ENCODE measurements at places on chromosomes 2 and 18. TPM values are rescaled to one million over a fixed set of nuclear protein-coding genes. Genes with fewer than 3 reads are reported as not detected.
A peak's percentile ranks its signal among the peaks of the same experiment; 100 is the strongest.

GRCh38 chr2:124018890-124019289 lies 6.2 kb upstream of the CNTNAP5 start:
- no peaks in the 10 kb centered on the region for H3K27me3 ChIP-seq
- H3K4me1 ChIP-seq = no peaks in the 10 kb centered on the region
- no peak overlapping the region for H3K4me3 ChIP-seq
- no peaks in the 10 kb centered on the region for H3K36me3 ChIP-seq
- no peak for DNase-seq
- no peak overlapping the region for H3K27ac ChIP-seq

DCC gene
- polyA plus RNA-seq = 42.1 TPM

CD226 gene
- polyA plus RNA-seq = 2.9 TPM

PCBP1 gene
- polyA plus RNA-seq = 270 TPM

- H3K27ac ChIP-seq = peak within 1 kb of the TSS; percentile 93
- H3K4me3 ChIP-seq = peak within 1 kb of the TSS; percentile 89
- H3K27me3 ChIP-seq = no peaks in the 10 kb centered on the region
- DNase-seq = peak; percentile 80
- no peaks in the 10 kb centered on the region for H3K36me3 ChIP-seq
Measured at GRCh38 chr2:202871300-202872141, at the start of gene ICA1L. ICA1L (minus strand) TSS chr2:202871766; CDS start chr2:202829009, 42,757 bp downstream.

BABAM2 gene
- 70.6 TPM for polyA plus RNA-seq

DNA sequence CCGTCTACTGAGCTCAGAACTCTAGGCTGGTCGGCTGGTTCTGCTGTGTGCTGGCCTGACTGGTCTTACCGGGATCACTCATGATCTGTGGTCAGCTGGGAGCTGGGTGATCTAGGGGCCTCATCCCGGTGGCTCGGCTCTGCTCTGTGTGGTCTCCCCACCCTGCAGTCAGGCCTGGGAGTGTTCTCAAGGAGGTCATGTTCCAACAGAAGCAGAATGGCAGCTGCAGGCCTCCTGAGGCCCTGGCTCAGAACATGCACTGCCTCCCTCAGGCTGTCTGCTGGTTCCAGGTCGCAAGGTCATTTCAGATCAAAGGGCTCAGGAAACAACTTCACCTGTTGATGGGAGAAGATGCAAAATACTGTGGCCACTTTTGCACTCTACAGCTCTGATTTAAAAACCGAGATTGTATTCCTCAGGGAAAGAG lies 81.1 kb upstream of the RFX8 start:
- H3K27ac ChIP-seq = no peak overlapping the region
- H3K4me3 ChIP-seq = no peak overlapping the region
- no peaks in the 10 kb centered on the region for H3K4me1 ChIP-seq
- DNase-seq = no peak
- no peaks in the 10 kb centered on the region for H3K36me3 ChIP-seq

KIAA2012 gene
- polyA plus RNA-seq = 1.6 TPM

DNA sequence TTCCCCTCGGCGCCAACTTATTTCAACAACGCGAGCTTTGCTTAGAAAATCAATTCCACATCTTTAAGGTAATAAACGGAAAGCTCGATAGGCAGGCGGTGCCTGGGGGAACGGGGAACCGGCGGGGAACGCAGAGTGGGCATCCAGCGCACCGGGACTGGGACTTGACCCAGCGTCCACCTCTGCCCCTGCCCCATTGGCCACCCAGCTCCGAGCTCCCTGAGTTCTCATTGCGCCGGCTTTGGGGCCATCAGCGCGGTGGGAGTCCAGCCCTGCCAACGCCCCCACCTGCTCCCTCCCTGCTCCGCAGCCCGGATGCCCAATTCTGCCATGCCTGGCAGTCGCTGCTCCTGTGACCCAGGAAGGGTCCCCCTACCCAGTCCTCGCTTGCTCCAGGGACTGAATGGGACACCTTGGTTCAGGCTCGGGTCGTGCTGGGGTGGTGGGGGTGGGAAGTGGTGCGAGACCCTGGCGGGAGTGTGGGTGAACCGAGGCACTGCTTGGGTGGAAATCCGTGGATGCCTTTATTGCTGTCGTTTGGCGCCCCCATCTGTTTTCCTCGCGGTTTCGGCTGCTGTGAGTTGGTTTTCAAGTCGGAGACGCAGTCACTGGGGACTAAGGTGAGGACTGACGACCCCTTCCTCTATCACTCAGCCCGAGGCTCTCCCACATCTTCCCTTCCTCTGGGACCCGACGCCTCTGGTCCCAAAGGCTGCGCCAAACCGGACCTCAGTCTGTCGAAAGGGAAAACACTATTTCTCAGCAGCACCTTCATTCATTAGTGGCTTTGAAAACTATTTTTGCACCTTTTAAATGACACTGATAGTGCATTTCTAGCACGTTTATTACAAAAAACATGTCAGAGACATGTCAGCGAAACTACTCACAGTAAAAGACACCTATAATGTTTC lies 2.4 kb upstream of the EVX2 start:
- DNase-seq = peak; percentile 78
- peaks cover 11% of the 10 kb centered on the region for H3K4me1 ChIP-seq
- no peaks in the 10 kb centered on the region for H3K27me3 ChIP-seq
- H3K27ac ChIP-seq = no peak overlapping the region
- no peaks in the 10 kb centered on the region for H3K36me3 ChIP-seq

DNA sequence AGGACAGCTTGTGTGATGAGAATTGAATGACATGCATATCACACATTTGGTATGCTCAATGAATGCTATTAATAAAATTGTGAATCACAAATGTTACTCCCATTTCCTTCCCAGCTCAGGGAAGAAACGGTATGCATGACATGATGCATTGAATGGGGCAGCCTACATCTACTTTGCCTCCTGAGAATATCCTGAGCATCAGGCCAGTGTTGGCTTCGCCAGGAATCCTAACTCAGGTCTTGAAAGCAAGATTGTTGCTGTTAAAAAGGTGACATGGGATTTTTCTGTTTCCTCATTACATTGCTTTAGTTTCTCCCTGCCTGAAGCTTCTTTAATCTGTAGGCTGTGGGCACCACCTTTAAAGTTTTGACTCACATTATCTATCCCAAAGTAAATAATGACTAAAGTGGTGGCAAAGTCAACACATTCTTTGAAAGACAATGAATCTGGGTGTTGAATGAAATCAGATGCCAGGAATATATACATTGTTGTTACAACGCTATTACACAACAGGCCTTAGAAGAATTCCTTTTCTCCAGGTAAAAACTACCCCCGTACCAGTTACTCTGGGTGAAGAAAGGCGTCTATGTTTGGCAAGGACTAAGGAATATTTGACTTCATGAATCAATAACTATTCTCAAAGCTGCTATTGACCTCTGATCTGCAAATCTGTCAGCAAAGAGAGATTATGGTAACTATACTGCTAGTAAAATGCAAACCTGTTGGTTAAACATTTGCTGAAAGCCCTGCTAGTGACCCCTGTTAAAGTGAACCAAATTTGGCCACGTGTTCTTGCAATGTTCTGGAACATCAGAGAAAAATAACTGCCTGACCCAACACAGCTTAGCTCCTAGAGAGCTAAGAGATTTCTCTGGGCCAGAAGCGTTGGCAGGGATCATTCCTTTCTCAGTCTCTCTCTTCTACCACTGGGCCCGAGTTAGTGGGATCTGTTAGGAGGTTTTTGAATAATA lies 30.5 kb upstream of the NEDD4L start:
- no peaks in the 10 kb centered on the region for H3K36me3 ChIP-seq
- no peaks in the 10 kb centered on the region for H3K27me3 ChIP-seq
- H3K27ac ChIP-seq = no peak overlapping the region
- H3K4me3 ChIP-seq = no peak overlapping the region
- no peaks in the 10 kb centered on the region for H3K4me1 ChIP-seq

LOXL3 gene
- polyA plus RNA-seq = 10.5 TPM

DNA sequence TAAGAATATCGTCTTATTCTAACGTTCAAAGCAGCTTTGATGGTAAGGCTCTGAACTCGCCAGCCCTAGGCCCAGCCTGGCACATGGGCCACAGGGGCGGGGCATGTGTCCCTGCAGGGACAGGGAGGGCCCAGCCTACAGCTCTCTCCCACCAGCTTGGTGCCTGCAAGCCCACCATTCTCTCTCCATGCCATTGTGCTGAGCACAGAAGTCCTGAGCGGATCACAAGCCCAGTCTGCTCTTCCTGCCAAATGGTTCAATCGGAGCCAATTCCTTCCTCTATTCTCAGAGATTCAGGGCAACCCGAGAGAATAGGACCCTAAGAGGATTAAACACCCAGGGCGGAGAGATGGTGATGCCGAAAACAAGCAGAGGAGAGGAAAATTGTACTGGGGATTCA lies 50.3 kb upstream of the APCDD1 start:
- H3K27ac ChIP-seq = no peak overlapping the region
- no peaks in the 10 kb centered on the region for H3K27me3 ChIP-seq
- H3K4me1 ChIP-seq = no peaks in the 10 kb centered on the region

C2orf78 gene
- 11.6 TPM for polyA plus RNA-seq

DNA sequence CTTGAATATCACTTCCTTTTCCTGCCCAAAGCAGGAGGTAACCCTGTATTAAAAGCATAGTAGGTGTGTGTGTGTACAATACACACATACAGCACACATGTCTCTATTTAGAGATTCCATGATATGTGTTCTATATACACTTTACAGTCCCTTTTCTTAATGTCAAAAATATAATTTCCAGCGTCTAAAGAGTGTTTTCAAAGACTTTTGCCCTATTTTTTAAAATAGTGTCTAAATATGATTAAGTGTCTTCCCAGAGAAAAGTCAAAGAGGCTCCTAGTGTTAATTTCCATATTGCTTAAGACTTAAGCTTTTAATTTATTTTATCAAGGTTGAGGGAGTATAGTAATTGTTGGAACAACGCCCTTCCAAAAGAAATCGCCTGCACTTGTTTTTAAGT lies 420.3 kb upstream of the POU3F3 start:
- H3K27ac ChIP-seq = no peak overlapping the region
- H3K4me3 ChIP-seq = no peak overlapping the region
- H3K4me1 ChIP-seq = no peaks in the 10 kb centered on the region

DNA sequence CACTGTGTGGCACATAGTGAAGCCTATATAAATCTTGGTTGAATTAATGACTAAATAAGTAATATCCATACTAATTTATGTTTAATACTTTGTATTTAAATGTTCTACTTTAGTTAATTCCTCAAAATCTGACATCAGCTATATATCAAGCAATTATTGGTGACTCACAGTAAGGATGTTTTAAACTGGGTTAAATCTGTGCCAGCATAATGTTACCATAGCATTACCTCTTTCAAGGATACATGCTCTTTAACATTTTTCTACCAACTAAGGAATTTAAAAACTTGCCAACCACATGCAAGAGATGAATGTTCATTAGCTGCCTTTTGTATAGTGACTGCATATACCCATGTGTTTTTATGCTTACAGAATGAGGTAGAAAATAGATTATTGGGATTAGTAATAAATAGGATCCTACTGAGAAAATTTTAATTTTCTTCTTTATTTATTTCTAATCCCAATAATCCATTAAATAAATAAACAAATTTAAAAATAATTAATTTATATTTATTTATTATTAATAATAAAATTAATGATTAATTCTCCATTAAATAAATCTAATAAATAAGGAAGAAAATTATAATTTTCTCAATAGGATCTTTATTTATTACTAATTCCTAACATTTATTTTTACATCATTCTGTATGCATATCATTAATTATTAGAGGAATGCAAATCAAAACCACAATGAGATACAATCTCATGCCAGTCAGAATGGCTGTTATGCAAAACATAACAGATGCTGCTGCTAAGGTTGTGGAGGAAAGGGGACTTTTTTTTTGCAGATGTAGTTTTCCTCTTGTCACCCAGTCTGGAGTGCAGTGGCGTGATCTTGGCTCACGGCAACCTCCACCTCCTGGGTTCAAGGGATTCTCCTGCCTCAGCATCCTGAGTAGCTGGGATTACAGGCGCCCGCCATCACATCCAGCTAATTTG lies 410.7 kb upstream of the DSEL start:
- H3K27ac ChIP-seq = no peak overlapping the region
- no peaks in the 10 kb centered on the region for H3K36me3 ChIP-seq
- DNase-seq = no peak

CYP26B1 gene
- polyA plus RNA-seq = 31.6 TPM

NCKAP5 gene
- polyA plus RNA-seq = 3.0 TPM

DNA sequence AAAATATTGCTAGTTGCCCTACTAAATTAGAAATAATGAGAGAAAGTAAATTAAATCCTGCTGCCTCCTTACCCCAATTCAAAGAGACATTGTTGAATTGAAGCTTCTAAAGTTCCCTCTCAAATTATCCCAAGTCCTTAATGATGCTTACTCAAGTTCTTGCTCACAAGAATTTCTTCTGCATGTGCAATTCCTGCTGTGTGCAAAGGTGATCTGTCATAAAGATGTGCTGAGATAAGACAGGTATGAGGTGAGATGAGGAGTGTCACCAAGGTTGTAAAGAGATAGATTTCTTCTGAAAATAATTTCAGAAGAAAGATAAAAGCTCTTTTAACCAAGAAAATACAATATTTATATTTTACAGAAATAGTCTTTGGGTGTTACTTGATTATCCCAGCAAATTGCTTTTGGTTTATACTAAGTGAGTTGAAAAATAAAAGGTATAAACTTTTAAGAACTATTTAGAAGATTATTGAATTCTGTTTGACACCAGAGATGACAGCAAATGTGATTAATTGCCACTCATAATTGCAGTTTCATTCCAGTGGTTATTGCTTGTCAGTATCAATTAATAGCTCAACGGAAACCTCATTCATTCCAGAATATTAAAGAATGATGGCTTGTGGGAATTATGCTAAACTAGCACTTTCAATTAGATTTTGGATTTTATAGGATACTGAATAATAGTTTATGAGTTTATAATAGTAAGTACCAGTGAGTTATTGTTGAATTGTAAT lies 674.3 kb downstream of the STK39 start:
- H3K27ac ChIP-seq = no peak overlapping the region
- DNase-seq = no peak
- no peaks in the 10 kb centered on the region for H3K27me3 ChIP-seq

DNA sequence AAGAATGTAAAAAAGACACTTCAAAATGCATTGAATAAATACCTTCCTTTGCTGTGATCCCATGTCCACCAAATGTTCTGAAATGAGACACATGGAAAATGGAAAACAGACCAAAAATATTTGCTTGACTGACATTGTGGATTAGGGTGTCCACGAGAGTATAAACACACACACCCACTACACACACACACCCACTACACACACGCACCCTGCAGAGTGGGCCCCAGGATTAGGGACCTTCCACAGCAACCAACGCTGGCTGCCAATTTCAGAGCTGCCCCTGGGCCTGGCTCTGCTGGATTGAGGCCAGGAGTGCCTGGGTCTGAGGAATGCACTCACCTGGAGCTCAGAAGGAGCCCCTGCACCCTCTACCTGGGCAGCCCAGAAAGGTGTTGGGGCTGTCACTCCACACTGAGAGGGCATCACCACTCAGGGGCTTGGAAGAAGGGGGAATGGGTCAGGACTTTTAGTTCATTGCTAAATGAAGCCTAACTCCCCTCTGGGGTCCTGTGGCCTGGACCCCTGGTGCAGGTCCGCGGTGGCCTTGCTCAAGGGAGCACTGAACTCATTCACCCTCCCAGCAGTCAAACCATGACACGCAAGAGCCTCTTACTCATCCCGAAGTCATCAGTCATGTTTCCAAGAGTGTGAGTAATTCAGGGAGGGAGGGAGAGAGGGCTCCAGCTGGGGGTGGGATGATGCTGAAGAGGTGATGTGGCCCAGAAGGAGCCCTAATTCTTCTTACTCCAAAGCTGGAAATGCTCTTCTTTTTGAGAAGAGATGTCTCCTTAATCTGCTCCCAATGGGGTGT lies 50.2 kb upstream of the PLB1 start:
- no peaks in the 10 kb centered on the region for H3K36me3 ChIP-seq
- no peaks in the 10 kb centered on the region for H3K27me3 ChIP-seq
- H3K27ac ChIP-seq = no peak overlapping the region
- H3K4me1 ChIP-seq = no peaks in the 10 kb centered on the region
- H3K4me3 ChIP-seq = no peak overlapping the region
